Sigmoid colon (tissue), 7 donors: ENCODE measurements at places on chromosomes 5 and 9. TPM values are rescaled to one million over a fixed set of nuclear protein-coding genes. Genes with fewer than 3 reads are reported as not detected.

The SLC6A3 gene
- total RNA-seq: not detected

The KLHL9 gene
- total RNA-seq: 19.5 TPM

The HTR1A gene
- not detected for total RNA-seq

The HMMR gene
- total RNA-seq: 1.1 TPM

The DMAC1 gene
- 21.4 TPM for total RNA-seq

The GHR gene
- 13.7 TPM for total RNA-seq

The SLC46A2 gene
- total RNA-seq: not detected

The HRH2 gene
- total RNA-seq: 1.5 TPM

The MEF2C gene
- 47.1 TPM for total RNA-seq

The CARD6 gene
- 8.6 TPM for total RNA-seq

The PDLIM4 gene
- total RNA-seq: 117 TPM

The DRD1 gene
- not detected for total RNA-seq

The TRIM7 gene
- 1.1 TPM for total RNA-seq

The MSMP gene
- not detected for total RNA-seq

The LMX1B gene
- total RNA-seq: 0.55 TPM

The TAS2R1 gene
- not detected for total RNA-seq

The TUSC1 gene
- total RNA-seq: 19.4 TPM

The ORM2 gene
- not detected for total RNA-seq
